ENCODE measurements at places on chromosomes 12 and 14.

DNA sequence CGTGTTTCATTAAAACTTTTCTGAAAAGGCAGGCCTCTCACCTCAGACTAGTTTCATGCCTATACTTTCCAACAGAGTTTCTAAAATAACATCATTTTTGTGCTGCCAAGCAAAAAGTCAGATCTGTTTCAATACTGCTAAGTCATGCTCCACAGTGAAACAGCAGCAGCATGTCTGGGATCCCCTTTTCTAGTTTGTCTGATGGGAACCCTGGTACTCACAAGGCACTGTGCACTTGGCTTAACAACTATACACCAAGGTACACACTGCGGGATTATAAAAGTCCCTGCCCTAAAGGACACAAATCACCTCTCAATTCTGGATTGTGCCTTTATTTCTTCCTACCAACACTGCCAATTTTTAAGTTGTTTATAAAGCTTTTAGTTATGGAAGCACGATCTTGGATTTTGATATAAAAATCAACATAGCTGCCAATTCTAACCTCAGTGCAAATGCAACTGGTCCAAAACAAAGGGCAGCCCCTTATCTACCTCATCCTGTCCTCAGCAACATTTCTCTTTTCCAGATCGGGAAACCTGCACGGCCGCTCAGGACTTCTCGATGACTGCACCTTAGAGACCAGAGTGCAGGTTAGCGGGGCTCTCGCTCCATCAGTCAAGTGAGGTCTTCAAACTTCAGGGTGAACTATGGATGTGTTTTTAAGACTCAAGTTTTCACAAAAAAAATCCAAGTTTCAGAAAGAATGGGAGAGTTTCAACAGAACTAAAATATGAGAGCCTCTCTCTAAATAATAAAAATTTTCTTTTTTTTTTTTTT, 1.7 kb upstream of the EIF5 start:
- DNase-seq = no peak

- no peak for DNase-seq
These were observed 92.3 kb upstream of the SCAF11 start for GRCh38 chr12:46082490-46083200.

- DNase-seq = no peak
These were observed 1.0 kb downstream of the IRF9 start for GRCh38 chr14:24162093-24162492.

DNA sequence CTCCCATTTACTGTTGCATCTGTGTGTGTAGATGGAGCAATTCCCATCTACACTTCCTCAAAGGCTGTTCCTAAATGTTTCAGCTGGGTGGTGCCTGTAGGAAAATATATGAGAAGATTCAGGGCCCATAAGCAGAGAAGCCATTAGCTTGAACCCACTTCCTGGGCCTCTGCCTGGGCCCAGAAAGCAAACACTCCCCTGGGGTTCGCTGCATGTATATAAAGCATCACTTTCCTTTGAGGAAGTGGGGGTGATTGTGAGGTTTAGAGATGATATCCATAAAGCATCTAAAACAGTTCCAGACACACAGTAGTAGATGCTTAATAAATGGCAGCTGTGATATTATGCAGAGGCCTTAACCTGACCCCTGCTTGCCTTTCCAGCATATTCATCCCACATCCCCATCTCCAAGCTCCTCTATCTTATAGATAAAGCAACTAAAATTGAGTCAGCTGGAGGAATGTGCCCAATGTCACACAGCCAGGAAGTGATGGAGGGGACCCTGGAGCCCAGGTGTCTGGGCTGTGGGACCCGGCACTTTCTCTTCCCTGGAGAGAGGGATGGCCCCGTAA, 280.0 kb upstream of the CRY1 start:
- DNase-seq = no peak

DNA sequence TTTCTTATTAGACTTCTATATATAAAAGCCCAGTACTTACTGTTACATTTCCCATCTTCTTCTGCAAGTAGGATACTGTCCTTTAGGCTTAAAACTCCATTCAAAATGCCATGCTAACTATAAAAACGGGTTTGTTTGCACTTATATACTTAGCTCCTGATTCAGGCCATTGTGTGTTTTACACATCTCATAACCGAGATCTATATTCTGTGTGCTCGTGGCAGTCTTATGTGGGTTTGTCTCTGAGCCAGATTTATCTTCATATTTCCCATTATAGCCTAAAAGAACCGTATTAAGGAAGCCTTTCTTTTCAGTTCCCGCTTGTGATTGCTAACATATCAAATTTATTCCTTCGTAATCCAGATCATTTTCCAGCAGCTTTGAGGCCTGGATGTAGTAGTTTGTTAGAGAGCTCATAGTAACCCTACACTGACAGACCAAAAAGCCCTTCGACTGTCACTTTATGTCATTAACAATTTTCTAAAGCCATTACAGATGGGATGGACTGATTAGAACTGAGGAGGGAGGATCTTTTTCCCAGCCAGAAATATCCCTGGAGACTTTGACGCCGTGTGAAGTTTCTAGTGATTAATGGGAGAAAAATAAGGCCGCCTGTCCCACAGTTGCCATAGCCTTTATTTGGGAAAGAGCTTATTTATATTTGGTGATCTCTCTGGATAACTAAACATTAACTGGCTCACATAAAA, 508.5 kb downstream of the FOXG1 start:
- DNase-seq = no peak

DNA sequence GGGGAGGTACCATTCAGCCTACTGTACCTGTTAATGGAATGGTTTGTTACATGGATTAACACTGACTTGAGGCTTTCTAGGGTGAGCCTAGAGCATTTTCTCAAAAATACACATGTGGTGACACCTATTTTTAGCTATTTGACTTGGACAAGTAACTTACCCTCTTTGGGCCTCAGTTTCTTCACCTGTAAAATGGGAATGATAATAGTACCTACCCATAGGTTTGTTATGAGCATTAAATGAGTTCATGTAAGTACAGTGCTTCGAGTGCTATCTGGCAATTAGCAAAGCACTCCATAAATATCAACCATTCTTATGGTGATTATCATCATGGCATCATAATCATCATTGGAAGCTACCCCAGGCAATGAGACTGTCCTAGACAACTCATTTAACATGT, 216.5 kb downstream of the CHST11 start:
- DNase-seq = no peak

- DNase-seq = peak; percentile 65
These were observed 31.4 kb downstream of the SSPN start for GRCh38 chr12:26226629-26227360.

DNA sequence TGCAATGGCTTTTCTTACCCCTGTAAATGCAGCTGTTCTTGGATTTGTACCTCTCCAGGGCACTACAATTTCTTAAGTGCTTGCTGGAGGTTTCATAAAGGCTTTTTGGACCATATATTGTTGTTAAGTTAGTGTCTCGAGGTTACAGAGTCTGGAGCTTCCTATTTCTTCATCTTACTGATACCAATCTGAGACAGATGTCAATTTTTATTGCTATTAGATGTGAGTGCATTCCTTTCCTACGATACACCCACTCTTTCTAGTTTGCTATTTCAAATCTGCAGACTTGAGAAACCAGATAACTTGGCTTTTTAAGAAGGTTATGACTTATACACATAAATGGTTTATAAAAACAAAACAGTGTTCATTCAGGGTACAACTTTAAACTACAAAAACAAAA, 2.1 kb downstream of the NOXRED1 start:
- no peak for DNase-seq

DNA sequence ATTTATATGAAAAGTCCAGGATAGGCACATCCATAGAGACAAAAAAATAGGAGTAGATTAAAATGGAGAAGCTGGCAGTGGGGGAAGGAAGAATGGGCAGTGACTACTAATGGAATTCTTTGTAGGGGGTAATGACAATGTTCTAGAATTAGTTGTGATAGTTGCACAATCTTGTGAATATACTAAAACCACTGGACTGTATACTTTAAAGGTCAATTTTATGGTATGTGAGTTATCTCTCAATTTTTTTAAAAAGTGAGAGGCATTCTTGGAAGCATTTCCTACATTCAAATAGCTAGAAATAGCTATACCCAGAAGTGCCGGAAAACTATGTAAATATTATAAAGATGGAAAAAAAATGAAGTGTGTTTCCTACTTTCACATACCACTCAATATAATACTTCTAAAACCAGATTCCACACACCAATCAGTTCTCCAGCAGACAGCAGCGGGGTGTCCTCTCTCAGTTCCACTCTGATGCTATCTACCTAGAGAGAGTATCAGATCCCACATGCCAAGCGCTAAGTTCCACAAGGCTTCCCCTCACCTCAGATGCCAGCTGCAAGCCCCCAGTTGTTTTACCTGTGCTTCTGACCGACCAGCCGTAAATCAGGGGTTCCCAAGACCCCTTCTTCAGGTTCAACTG, 41.7 kb upstream of the NID2 start:
- DNase-seq = no peak

DNA sequence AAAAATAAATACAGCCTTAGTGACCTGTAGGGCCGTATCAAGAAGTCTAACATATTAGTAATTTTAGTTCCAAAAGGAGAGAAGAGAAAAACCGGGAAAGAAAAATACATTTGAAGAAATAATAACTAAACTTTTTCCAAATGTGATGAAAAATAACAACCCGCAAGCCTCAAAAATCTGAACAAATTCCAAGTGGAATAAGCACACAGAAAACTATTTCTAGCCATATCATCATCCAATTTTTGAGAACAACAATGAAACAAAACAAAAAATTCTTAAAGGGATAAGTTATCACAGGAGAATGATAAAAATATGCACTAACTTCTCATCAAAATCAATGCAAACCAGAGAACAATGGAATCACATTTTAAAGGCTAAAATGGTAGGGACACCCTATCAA, 198.1 kb upstream of the PLXNC1 start:
- no peak for DNase-seq

- no peak for DNase-seq
These were observed 61.8 kb upstream of the ATF7IP start for GRCh38 chr12:14303661-14304155.

DNA sequence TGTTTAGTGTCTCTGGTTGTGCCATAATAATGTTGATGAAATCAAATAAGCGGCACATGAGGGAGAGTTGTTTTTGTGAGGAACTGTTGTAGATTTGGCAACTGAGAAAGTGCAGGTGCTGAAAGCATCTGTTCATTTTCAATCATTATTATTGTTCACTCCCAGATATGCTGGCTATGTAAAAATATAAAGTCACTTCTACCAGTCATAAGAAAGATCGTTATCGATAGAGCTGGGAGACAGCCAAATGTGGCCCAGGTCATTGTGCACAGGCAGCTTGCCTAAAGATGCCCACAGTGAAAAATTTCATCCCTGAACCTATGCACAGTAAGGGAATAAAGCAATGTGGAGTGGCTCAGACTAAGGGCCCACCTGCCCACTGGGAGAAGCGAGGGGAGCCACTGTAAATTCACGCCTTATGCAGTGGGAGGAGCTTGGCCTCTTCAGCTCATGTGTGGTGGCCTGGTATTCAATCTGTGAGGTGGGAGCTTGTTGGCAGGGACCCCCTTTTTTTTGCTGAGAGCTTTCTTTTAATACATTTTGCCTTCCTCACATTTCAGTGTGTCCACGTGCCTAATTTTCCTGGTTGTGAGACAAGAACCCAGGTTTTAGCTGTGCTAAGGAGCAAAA, 1490.8 kb upstream of the TMEM132C start:
- no peak for DNase-seq

DNA sequence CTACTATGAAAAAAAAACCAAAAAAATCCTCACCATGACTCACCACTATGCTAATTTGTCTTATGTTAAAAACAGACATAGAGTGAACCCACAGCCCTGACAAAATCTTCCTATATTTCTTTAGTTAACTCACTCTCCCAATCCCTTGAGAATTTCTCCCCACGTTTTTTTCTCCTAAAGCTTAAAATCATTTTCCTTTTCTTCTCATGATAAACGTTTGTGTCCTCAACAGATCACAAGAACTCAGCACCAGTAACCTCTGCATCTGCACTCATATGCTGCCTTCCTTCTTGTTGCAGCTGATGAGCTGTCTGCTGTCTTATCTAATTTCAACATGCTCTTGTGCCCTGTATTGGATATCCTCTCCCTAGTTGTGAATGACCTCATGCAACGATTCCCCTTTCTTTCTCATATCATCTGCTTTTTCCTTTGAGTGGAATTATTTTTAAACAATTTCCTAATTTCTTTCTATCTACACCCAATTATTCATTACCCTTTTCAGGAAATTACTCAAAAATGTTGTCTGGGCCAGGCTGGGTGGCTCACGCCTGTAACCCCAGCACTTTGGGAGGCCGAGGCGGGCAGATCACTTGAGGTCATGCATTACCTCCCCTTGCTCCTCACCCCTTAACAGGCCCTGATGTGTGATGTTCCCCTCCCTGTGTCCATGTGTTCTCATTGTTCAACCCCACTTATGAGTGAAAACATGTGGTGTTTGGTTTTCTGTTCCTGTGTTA, 427.5 kb upstream of the MGAT4C start:
- no peak for DNase-seq

- no peak for DNase-seq
These were observed 4.2 kb downstream of the SCNN1A start for GRCh38 chr12:6370994-6371754.

DNA sequence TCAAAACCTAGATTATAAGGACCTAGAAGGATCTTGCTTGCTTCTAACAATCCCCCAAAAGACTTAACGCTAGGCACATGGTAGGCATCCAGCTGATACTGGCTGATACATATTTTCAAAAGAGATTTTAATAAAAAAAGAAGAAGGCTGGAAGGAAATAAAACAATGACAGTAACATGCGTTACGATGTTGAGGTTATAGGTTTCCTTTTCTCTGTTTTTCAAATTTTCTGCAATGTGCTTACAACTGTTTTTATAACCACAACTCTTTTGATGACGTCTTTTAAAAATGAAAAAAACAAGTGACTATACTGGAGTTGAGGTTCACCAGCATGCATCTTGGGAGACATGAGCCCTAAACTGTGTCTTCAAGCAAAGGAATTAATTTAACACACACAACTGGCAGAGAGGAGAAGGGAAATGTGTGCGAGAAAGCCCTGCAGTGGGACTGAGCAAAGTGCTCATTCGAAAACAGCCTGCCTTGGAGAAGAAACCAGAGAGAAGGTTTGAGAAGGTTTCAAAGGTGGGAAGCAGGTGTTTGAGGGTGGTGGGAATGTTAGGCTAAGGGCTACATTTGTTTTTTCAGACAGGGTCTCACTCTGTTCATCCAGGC, 80.4 kb downstream of the DUSP16 start:
- no peak for DNase-seq

GRCh38 chr14:105442834-105443233, 23.2 kb downstream of the MTA1 start:
- DNase-seq = no peak

GRCh38 chr12:117045160-117046010, 53.8 kb downstream of the TESC start:
- DNase-seq = peak; percentile 26

DNA sequence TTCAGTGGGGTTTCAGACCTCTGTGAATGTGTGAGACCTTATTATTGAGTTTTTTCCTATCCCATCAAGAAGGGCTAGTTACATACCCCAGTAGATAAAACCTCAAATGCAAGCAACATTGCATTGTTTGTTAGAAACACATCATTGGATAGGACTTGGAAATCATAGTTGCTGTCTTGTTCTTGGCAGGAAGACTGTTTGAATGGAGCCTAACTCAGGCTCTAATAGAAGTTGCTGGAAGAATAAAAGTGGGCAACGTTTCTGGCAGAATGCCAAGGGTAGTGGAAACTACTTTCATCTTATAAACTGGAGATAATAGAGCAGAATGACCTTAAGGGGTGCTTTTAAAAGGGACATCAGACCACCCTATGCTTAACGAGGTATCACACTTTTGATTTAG, 9.9 kb upstream of the PTHLH start:
- no peak for DNase-seq

- no peak for DNase-seq
These were observed 19.8 kb upstream of the MGP start for GRCh38 chr12:14905269-14906004.

- no peak for DNase-seq
These were observed 654.0 kb downstream of the DIO2 start for GRCh38 chr14:79557309-79557708.

- DNase-seq = no peak
These were observed 9.2 kb upstream of the ZNF385A start for GRCh38 chr12:54393743-54394142.

Data from pons (tissue), 1 donor.